Epithelial cell of alveolus of lung (primary cell): ENCODE measurements at places on chromosomes 13 and 19. TPM values are rescaled to one million over a fixed set of nuclear protein-coding genes. Genes with fewer than 3 reads are reported as not detected.

Gene IFI30
- total RNA-seq = 9.3 TPM in 1 of 2 replicates, not detected in the other

Gene ERICH4
- total RNA-seq = not detected in 2 replicates

Gene IL12RB1
- total RNA-seq = not detected in 2 replicates

Gene CATSPERD
- not detected in 2 replicates for total RNA-seq

Gene CD70
- total RNA-seq = not detected in 2 replicates

Gene LIN7B
- total RNA-seq = 3.1 and 7.0 TPM in 2 replicates

Gene KRTDAP
- total RNA-seq = not detected in 2 replicates

Gene SYDE1
- 63.8 and 68.0 TPM in 2 replicates for total RNA-seq

Gene SLC6A16
- 0.08 TPM in 1 of 2 replicates, not detected in the other for total RNA-seq

Gene CHST8
- 6.1 TPM in 1 of 2 replicates, not detected in the other for total RNA-seq

Gene TIMM50
- total RNA-seq = 51.4 and 81.6 TPM in 2 replicates

Gene YIPF2
- 91.8 and 99.6 TPM in 2 replicates for total RNA-seq

Gene MISP3
- total RNA-seq = 1.2 and 1.8 TPM in 2 replicates

Gene IL17D
- total RNA-seq = 0.72 and 0.78 TPM in 2 replicates

Gene NLRP11
- total RNA-seq = not detected in 2 replicates

Gene LRG1
- under 0.01 and 0.88 TPM in 2 replicates for total RNA-seq

Gene HDGFL2
- 75.5 and 86.1 TPM in 2 replicates for total RNA-seq

Gene KLK12
- not detected in 2 replicates for total RNA-seq

Gene LRRC8E
- 3.5 and 5.7 TPM in 2 replicates for total RNA-seq

Gene PSG7
- not detected in 2 replicates for total RNA-seq

Gene GARIN5B
- total RNA-seq = not detected in 2 replicates

Gene TEX29
- total RNA-seq = not detected in 2 replicates

Gene ABHD13
- total RNA-seq = 7.2 and 10.2 TPM in 2 replicates

Gene VSTM1
- total RNA-seq = not detected in 2 replicates

Gene TYROBP
- total RNA-seq = not detected in 2 replicates

Gene ICAM5
- 16.4 and 26.7 TPM in 2 replicates for total RNA-seq

Gene PLEKHF1
- total RNA-seq = 10.5 and 11.6 TPM in 2 replicates

Gene PET100
- 17.3 and 18.4 TPM in 2 replicates for total RNA-seq

Gene CLDND2
- not detected in 2 replicates for total RNA-seq

Gene SERPINE3
- under 0.01 TPM in 1 of 2 replicates, not detected in the other for total RNA-seq

Gene THSD1
- 2.4 and 3.9 TPM in 2 replicates for total RNA-seq

Gene CFD
- total RNA-seq = 0.91 and 262 TPM in 2 replicates

Gene KLK4
- not detected in 2 replicates for total RNA-seq
